NCI-H1092 treated with DMSO at 0.1 percent for 48 hours (cell line): ENCODE measurements at places on chromosomes 4 and X.

DNA sequence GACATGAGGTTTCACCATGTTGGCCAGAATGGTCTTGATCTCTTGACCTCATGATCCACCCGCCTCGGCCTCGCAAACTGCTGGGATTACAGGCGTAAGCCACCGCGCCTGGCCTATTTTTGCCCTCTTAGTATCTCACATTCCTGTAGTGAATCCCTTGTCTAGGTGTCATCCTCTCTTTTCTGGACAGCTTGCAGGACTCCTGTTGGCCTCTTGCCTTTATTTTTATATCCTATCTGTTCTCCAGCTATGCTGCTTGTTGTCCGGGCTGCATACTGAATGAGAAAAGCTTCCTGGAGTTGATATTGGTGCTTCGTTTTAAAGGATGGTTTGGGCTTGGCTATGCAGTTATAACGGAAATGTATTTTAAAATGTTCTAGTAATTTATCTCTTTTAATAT, 148.6 kb downstream of the TLL1 start:
- no peak for DNase-seq

- no peak for DNase-seq
These were observed 368.6 kb downstream of the HNRNPD start for GRCh38 chr4:82005158-82005557.

- no peak for DNase-seq
These were observed 1.3 kb downstream of the G3BP2 start for GRCh38 chr4:75671802-75672421.

GRCh38 chr4:151690164-151690870, 70.5 kb downstream of the GATB start:
- no peak for DNase-seq

GRCh38 chr4:170038769-170039168, 12.6 kb upstream of the MFAP3L start:
- no peak for DNase-seq
